ENCODE measurements at places on chromosomes 2 and 18.

DNA sequence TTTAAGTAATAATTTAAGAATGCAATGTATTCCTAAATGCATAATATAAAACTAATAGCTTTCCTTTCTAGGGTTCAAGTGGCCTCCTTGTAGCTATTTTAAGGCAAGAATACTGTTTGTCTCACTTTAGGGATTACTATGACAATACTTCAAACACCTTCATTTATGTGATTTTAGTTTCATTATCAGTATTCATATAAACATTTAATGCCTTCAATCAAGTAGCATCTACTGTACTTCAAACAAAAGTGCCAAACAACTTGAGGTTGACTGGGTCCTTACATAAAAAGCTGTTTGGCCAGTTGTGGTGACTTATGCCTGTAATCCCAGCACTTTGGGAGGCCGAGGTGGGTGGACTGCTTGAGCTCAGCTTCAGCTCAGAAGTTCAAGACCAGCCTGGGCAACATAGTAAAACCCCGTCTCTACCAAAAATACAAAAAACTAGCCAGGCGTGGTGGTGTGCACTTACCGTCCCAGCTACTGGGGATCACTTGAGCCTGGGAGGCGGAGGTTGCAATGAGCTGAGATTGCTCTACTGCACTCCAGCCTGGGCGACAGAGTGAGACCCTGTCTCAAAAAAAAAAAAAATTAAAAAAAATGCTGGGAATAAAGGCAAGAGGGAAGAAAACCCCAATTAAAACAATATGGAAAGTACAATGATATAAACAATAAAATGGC, 9.3 kb downstream of the MEX3C start:
- no peak for DNase-seq

- DNase-seq = no peak
Measured at GRCh38 chr2:232097260-232097659, 135.7 kb downstream of the DIS3L2 start.

DNA sequence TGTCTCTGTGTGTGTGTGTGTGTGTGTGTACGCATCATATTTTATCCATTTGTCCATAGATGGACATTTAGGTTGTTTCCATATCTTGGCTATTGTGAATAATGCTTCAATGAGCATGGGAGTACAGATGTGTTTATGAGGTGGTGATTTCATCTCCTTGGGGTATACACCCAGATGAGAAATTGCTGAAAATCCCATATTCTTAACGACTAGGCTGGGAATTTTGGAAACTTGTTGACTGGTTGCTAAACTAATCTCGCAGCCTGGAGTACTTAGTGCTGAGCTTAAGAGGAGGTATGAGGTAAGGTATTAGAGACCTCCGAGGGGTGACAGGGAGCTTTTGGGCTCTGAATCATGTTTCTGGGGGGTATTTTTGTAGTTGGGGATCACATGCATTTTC, 66.0 kb upstream of the SPRED2 start:
- no peak for DNase-seq

GRCh38 chr2:163157891-163158496, 319.4 kb upstream of the KCNH7 start:
- no peak for DNase-seq

DNA sequence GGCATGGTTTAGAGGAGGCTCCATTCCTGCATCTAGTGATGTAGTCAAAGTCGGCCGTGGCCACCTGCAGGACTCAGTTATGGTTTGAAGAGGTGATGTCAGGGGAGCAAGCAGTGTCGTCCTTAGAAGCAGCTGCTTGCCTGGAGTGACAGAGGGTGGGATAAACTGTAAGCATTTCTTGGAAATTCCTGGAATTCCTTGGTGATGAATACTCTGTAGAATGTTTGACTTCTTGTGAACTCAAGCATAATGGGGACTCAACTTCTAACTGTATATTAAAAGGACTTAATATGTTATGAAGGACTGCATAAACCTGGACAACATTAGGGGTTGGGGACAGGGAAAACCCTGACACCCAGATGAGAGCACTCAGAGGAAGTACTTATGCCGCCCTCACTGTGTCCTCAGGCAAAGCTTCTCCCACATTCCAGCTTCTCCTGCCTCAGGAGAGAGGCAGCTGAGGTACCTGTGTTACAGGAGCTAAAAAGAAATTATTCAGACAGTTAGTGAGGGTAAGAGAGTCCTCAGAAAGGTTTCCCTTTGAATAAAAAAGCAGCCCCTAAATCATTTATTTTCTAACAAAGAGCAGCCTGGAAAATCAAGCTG, 459.9 kb upstream of the CELF4 start:
- DNase-seq = no peak

Data from stimulated activated CD8-positive, alpha-beta memory T cell treated with anti-CD3 and anti-CD28 coated beads, Interleukin-7, amount 100 ng/mL, for 1 hour (primary cell).